ENCODE measurements at places on chromosomes 3 and 15.
A peak's percentile ranks its signal among the peaks of the same experiment; 100 is the strongest.

- peak; percentile 92 for DNase-seq
Observed at GRCh38 chr3:43866529-43867353, 176.0 kb downstream of the ABHD5 start.

DNA sequence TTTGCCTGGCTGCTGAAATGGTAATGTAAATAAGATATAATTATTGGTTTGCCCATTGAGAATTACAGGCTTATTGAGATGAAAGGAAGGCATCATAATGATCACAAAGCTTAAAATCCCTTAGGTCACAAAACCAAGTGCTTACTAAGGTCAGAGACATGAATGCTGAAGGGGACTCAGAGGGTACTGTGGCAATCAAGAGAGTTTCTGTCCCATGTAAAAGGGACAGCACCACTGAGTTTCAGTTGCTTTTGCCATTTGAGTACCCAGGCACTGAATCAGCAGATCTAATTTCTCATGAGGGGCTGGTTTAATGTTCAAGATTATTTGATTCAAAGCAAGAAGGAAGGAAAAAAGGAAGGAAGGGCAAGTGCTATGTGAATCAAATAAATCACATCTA, 127.0 kb downstream of the PLOD2 start:
- DNase-seq = no peak

GRCh38 chr3:133527081-133527715, 46.3 kb upstream of the CDV3 start:
- DNase-seq = no peak

DNA sequence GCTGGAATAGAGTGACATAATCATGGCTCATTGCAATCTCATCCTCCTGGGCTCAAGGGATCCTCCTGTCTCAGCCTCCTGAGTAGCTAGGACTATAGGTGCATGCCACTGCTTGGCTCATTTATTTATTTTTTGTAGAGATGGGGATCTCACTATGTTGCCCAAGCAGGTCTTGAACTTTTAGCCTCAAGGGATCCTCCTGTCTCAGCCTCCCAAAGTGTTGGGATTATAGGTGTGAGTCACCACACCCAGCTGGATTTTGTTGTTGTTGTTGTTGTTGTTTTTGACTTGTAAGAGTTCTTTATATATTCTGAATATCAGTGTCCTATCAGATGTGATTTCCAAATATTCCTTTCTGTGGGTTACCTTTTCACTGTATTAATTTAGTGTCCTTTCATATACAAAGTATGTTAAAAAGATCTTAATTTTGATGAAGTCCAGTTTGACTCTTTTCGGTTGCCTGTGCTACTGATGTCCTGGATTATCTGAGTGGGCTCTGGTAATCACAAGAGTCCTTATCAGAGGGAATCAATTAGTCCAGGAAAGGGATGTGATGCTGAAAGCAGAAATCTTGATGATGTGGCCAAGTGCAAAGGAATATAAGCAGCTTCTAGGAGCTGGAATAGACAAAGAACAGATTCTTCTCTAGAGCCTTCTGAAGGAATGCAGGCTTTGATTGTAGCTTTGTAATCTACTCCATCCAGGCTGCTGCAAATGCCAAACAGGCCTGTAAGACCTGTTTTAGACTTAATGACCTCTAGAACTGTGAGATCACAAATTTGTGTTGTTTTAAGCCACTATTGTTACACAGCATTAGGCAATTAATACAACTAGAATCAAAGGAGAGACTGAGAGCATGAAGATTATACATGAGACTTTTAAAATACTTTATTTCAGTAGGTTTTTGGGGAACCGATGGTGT, 30.2 kb downstream of the NCK1 start:
- DNase-seq = no peak

DNA sequence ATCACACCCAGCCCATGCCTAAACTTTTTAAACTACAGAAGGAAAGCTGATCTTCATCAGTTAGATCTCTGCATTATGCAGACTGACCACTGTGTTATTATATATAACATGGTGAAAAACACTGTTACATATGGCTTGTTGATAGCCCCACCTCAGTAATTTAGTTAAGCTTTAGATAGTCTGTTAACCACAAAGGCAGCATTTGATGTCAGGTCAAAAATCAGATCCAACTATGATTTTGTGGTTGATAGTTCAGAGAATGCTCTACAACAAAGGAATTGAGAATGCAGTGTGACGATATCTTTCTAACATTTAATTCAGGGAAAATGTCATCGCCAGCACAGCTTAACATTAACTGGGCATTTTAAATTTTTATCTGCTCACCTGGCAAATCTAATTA, 37.7 kb upstream of the LMOD3 start:
- no peak for DNase-seq

Measured in T1000 (cell line).